ENCODE measurements at places on chromosomes 7 and 10.

GRCh38 chr10:111967547-111967946 is 216.0 kb downstream of the GPAM start:
- DNase-seq: no peak

- DNase-seq: no peak
Measured at GRCh38 chr10:117761695-117762094, 219.1 kb downstream of the EMX2 start.

DNA sequence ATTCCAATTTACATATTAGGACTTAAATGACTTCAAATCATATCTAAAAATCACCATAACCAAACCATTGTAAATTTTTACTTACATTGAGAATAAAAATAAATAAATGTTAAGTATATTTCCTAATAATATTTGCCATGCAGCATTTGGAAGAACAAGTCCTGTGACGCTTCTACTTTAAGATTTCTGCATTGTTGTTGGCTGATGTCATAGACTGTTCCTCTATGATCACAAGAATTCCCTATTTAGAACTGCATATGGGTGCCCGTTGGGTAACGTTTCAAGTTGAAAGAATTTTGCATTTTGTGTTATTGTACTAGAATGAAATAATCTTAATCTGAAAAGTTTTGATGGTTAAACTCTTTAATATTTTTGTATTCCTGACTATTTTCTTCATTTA is 5.1 kb upstream of the ITGB1 start:
- DNase-seq: no peak

DNA sequence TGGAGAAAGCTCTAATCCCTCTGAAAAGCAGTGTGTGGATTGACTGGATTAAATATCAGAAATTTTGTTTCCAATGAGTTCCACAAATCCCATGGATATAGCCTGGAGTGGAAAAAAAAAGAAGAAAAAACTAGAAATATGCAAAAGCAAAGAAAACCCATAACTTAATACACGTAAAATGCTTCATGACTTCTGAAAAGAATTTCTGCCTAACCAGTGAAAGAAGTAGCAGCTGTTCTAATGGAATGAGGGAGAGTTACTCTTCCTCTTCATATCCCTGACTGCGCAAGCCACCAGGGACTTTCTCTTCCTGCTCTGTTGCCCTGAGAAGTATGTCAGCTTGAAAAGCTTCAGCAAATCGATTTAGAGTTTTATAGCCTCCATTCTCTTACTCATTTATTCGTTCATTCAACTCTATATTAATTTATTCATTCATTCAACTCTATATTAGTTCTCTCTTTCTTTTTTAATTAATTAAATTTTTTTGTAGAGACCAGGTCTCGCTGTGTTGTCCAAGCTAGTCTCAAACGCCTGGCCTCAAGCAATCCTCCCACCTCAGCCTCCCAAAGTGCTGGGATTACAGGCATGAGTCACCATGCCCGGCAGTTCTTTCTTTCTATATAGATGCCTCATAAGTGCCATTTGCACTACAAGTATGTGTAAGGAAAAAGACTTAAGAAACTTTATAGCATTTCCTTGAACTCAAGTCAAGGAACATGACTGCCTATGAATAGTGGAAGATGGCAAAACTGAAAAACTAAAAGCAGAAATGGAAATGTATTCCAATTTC is 447.3 kb upstream of the NRP1 start:
- no peak for DNase-seq

DNA sequence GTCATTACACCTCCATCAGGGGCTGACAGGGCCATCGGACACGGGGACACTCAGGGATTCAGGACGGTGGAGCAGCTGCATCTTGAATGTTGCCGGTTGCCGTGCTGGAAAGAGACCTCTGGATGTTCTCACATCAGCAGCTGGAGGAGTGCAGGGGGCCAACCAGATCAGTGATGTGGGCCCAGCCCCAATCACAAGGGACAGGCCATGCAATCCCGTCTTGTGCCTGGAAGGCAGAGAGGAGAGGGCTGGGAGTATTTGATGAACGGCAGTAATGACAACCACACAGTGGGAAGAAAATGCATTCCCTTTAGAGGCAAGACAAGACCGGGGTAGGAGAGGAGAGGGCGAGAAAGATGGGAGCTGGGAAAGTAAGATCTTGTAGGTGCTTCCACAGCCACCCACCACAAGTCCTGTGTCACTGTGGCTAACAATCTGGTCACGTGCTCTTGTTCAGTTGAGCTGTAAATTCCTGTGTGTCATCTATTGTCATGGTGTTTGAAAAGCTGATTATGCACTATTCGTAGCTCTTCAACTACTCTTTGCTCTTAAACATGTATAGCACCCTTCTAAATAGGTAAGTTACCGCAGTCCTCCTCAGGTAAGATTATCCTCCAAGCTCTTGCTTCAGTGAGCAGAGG is 85.9 kb upstream of the LEP start:
- DNase-seq: no peak

GRCh38 chr7:142802301-142802700 is 31.5 kb downstream of the PRSS2 start:
- no peak for DNase-seq

GRCh38 chr7:135976312-135977006 is 700 bp downstream of the MTPN start:
- DNase-seq: peak; percentile 41

DNA sequence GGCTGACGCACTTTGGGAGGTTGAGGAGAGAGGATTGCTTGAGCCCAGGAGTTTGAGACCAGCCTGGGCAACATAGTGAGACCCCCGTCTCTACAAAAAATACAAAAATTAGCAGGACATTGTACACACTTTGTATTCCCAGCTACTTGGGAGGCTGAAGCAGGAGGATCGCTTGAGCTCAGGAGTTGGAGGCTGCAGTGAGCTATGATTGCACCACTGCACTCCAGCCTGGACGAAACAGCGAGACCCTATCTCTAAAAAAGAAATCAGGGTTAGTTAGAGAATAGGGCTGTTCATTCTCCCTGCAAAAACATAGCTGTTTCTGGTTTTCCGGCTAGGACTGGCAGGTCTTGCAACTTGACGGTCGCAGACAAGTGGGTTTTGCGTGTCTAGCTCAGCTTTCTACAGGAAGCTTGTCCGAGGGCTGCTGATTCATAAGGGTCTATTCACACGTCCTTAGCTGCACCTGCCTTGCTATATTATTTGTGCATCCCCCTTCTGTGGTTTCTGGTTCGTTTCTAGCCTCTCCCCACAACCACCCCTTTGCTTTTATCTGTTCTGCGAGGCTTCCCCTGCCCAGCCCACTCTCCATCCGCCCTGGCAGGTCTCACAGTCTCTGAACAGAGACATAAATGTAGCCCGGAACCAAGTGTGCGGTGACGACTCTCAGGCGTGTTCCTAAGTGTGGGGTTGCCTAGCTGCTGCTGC is 10.7 kb downstream of the AMZ1 start:
- DNase-seq: no peak

DNA sequence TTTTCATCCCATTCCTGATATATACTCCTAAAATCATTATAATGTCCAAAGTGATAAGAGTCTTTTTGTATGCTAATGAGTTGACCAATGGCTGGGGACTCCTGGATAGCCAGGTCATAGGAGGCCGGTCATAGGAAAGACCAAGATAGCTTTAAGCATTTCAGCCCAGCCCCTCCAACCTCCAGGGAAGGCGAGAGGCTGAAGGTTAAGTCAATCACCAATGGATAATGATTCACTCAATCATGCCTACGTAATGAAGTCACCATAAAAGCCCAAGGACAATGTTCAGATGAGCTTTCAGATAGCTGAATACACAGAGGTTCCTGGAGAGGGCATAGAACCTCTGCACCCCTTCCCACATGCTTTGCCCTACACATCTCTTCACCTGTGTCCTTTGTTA is 75.7 kb downstream of the VWDE start:
- no peak for DNase-seq

- DNase-seq: no peak
Measured at GRCh38 chr7:99143521-99143852, 421 bp downstream of the SMURF1 start.

GRCh38 chr7:116087291-116087690 is 56.7 kb upstream of the TFEC start:
- no peak for DNase-seq

DNA sequence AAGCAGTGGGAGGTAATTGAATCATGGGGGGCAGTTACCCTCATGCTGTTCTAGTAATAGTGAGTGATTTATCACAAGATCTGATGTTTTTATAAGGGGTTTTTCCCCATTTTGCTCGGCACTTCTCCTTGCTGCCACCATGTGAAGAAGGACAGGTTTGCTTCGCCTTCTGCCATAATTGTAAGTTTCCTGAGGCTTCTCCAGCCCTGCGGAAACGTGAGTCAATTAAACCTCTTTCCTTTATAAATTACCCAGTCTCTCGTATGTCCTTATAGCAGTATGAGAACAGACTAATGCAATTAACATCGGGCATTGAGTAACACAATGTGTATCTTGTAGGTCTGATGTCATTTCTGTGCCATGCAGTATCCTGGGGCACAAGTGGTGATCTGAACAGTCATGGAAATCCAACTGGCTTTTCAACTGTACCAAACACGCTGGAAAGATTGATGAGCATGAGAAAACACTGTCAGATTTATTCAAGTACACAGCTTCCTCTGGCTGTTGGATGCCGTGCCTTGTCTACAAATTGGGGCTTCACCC is 208.6 kb upstream of the KIAA1217 start:
- no peak for DNase-seq

- DNase-seq: no peak
Measured at GRCh38 chr10:74957285-74957961, 131.0 kb downstream of the KAT6B start.

DNA sequence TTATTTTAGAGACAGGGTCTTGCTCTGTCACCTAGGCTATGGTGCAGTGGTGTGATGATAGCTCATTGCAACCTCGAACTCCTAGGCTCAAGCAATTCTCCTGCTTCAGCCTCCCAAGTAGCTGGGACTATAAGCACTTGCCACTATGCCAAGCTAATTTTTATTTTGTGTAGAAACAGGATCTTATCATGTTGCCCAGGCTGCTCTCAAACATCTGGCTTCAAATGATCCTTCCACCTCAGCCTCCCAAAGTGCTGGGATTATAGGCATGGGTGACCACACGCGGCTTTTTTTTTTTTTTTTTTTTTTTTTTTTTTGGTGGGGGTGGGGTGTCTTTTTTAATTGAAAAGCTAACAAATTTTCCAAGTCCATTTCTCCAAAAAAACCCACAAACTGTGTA is 18.4 kb downstream of the HPS6 start:
- no peak for DNase-seq
